ENCODE measurements at places on chromosomes 12 and 14.

DNA sequence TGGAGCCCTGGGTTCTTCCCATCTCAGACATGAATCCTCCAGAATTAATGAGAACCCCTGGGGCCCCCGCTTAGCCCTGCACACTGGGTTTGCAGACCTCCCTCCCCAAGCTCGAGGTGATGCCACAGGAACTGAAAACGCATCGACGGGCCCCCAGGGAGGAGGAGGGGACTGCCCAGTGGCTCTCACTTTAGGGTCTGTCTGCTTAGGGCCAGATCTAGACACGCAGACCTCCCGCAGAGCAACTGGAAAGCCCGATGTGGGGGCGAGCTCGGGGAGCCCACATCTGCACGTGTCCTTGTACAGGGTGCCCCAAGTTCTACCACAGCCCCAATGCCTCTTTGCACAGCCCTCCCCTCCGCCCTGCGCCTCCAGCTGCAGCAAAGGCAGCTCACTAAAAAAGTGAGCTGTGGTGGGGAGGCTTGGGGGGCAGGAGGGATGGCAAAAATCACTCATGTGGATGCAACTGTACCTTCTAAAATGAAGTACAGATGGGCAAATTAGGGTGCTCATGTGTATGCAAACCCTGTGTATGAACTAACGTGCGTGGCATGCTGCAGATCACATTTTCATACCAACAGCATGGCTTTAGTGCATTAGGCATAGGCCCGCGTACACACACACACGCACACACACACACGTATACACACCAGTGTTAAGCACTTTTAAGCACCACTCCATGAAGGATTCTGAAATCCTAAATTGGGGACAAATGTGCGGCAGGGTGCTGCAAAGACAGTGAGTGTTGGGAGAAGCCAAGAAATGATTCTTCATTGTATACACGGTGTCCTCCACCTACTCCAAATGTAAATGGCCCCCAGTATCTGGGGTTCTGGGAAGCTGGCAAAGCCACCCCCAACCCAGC lies 99.9 kb upstream of the MAP1LC3B2 start:
- no peaks in the 10 kb centered on the region for H3K27me3 ChIP-seq
- H3K36me3 ChIP-seq = no peaks in the 10 kb centered on the region
- H3K4me1 ChIP-seq = peaks cover 27% of the 10 kb centered on the region
- no peak overlapping the region for H3K27ac ChIP-seq
- H3K4me3 ChIP-seq = no peak overlapping the region

GRCh38 chr14:92497391-92497790 lies 16.2 kb upstream of the RIN3 start:
- H3K27me3 ChIP-seq = no peaks in the 10 kb centered on the region
- H3K4me3 ChIP-seq = no peak overlapping the region
- no peaks in the 10 kb centered on the region for H3K36me3 ChIP-seq

- no peak for DNase-seq
- H3K4me3 ChIP-seq = no peak overlapping the region
- no peak overlapping the region for H3K27ac ChIP-seq
- peaks cover 7% of the 10 kb centered on the region for H3K4me1 ChIP-seq
These were observed 60.9 kb upstream of the FSCB start for GRCh38 chr14:44567997-44568396.

DNA sequence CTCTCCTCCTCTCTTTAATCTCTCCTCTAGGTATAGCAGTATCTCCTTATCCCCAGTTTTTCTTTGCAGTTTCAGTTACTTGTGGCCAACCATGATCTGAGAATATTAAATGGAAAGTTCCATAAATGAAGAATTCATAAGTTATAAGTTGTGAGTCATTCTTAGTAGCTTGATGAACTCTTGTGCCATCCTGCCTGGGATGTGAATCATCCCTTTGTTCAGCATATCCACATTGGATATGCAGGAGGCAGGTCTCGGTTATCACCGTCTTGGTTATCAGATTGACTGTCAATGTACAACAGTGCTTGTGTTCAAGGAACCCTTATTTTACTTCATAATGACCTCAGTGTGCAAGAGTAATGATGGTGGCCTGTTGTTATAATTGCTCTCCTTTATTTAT lies 134.0 kb downstream of the TMEM117 start:
- no peaks in the 10 kb centered on the region for H3K4me1 ChIP-seq
- DNase-seq = no peak
- no peaks in the 10 kb centered on the region for H3K27me3 ChIP-seq

DNA sequence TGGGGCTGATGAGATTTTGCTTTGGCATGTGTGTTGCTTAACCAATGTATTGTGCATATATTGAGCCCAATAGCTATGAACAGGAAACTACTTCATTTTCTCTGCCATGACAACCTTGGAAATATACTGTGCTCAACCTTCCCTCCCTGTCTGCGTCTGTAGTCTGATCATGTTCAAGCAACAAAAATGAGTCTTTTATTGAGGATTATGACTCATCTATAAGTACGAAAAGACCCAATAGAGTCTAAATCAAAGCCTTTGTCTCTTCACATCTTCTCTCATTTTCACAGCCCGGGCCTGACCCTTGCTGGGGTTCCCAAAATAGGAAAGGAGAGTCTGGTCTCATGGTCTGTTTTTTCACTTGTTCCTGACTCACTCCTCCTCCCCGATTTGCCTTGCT lies 158.2 kb downstream of the CAND1 start:
- no peak overlapping the region for H3K27ac ChIP-seq
- H3K4me3 ChIP-seq = no peak overlapping the region
- H3K36me3 ChIP-seq = no peaks in the 10 kb centered on the region
- no peaks in the 10 kb centered on the region for H3K27me3 ChIP-seq
- DNase-seq = no peak

- H3K27me3 ChIP-seq = no peaks in the 10 kb centered on the region
- DNase-seq = no peak
- no peaks in the 10 kb centered on the region for H3K36me3 ChIP-seq
- no peaks in the 10 kb centered on the region for H3K4me1 ChIP-seq
- no peak overlapping the region for H3K27ac ChIP-seq
These were observed 428.3 kb downstream of the FUT8 start for GRCh38 chr14:65840786-65841185.

DNA sequence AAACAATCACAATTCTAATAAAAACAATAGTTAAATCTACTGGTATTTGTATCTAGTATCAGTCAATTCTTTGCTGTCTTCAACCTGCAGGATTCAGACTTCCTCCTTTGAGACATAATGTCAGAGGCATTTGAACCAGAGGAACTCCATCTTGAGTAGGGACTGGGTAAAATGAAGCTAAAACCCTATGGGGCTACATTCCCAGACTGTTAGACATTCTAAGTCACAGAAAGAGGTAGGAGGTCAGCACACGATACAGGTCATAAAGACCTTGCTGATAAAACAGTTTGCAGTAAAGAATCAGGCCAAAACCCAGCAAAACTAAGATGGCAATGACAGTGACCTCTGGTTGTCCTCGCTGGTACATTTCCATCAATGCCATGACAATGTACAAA lies 48.2 kb upstream of the MAP3K9 start:
- H3K4me3 ChIP-seq = no peak overlapping the region
- H3K36me3 ChIP-seq = no peaks in the 10 kb centered on the region
- no peak for DNase-seq

- DNase-seq = no peak
- H3K4me3 ChIP-seq = no peak overlapping the region
- no peaks in the 10 kb centered on the region for H3K36me3 ChIP-seq
- H3K27ac ChIP-seq = no peak overlapping the region
- no peaks in the 10 kb centered on the region for H3K4me1 ChIP-seq
These were observed 5.6 kb downstream of the MSI1 start for GRCh38 chr12:120363274-120363855.

DNA sequence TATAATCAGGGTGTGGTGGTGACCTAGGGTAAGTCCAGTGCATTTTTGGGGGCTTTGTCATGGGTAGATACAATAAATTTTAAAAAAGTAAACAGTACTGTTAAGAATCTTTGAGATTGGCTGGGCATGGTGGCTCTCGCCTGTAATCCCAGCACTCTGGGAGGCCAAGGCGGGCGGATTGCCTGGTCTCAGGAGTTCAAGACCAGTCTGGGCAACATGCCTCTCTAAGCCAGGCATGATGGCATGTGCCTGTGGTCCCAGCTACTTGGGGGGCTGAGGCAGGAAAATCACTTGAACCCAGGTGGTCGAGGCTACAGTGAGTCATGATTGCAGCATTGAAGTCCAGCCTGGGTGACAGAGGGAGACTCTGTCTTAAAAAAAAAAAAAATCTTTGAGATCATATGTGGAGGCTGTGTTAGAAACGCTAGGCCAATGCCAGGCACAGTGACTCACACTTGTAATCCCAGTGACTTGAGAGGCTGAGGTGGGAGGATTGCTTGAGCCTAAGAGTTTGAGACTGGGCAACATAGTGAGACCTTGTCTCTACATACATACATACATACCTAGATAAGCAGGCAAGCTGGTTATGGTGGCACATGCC lies 67.7 kb downstream of the PRKCH start:
- no peaks in the 10 kb centered on the region for H3K27me3 ChIP-seq
- H3K27ac ChIP-seq = peak overlapping the region; percentile 62
- H3K36me3 ChIP-seq = no peaks in the 10 kb centered on the region
- no peak for DNase-seq
- peaks cover 6% of the 10 kb centered on the region for H3K4me1 ChIP-seq
- no peak overlapping the region for H3K4me3 ChIP-seq

DNA sequence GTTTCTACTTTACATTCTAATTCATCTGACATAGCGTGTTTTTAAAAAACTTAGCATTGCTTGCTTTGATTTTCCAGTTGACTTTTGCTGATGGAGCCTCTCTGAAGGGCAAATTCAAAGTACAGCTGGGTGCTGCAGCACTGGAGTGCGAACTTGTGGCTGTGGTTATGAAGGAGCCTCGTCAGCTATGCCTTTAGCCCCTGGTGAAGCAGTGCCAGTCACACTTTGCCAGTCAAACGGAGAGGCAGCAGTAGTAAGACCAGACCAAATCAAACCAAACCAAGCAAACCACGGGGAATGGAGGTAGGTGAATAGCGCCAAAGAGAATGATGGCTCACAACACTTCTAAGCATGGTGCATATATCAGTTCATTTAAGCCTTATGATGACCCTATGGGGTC lies 15.1 kb upstream of the SLC38A2 start:
- DNase-seq = no peak
- peaks cover 52% of the 10 kb centered on the region for H3K4me1 ChIP-seq
- H3K36me3 ChIP-seq = no peaks in the 10 kb centered on the region
- H3K27me3 ChIP-seq = no peaks in the 10 kb centered on the region
- peak overlapping the region; percentile 100 for H3K27ac ChIP-seq

All from tibial nerve (tissue), 4 donors.